ENCODE measurements at places on chromosomes 6 and 20.

DNA sequence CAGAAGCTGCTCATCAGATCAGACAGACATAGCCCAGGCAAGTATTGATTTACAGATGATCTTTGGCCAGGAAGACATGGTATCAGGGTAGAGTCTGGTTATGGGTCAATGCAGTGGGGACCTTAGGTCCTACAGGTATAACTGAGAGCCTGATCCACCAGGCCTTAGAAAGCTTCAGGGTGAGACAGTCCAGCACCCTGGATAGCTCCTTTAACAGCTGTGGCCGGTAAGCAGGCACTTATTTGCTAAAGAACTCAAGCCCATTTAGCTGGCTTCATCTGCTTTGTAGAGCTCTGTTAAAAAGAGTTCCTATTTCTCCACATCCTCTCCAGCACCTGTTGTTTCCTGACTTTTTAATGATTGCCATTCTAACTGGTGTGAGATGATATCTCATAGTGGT, 39.6 kb downstream of the ESR1 start:
- no peak for DNase-seq

- no peak for DNase-seq
Measured at GRCh38 chr6:14664621-14665315, 547.2 kb downstream of the CD83 start.

- DNase-seq = no peak
Measured at GRCh38 chr6:138957484-138957883, 30.6 kb downstream of the REPS1 start.

GRCh38 chr6:35895560-35895959, 25.3 kb downstream of the SRPK1 start:
- DNase-seq = no peak

DNA sequence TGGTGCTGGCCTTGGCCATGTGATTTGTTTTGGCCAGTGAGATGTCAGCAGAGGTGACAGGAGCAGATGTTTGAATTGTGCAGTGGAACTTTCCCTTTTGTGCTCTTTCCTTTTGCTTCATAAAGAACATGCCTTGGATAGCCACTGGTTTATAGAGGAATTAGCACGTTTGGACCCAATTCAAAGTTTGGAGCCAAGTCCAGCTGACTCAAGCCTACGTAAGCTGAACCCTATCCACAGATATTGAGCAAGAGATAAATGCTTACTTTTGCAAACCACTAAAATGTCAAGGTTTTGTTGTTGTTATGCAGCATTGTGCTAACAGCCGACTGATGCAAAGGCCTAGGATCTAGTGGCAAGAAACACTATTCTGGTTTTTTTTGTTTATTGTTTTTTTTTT, 230.9 kb upstream of the CITED2 start:
- DNase-seq = no peak

DNA sequence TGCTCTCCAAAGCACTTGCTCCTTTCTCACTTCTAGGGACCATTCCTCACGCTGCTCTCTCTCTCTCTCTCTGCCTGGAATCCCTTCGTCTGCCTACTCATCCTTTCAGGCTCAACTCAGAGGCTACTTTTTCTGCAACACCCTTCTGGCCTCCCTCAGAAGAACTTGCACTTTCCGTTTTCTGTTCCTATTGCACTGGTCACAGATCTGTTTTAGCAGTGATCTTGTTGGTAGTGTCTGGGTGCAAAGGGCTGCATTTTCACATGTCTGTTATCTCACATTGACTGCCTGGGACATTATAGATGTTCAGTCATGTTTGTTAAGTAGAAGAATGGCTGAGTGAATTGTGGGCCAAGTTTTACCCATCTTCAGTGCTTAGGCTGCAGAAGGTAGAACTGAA, 63.5 kb downstream of the RIN2 start:
- DNase-seq = no peak

- no peak for DNase-seq
Measured at GRCh38 chr6:158825951-158826306, 6.8 kb upstream of the EZR start.

- DNase-seq = no peak
Measured at GRCh38 chr20:289693-290083, 862 bp downstream of the C20orf96 start.

GRCh38 chr6:110799189-110799588, 16.1 kb downstream of the CDK19 start:
- no peak for DNase-seq

- DNase-seq = no peak
Measured at GRCh38 chr20:63114693-63115311, 101.1 kb downstream of the YTHDF1 start.

DNA sequence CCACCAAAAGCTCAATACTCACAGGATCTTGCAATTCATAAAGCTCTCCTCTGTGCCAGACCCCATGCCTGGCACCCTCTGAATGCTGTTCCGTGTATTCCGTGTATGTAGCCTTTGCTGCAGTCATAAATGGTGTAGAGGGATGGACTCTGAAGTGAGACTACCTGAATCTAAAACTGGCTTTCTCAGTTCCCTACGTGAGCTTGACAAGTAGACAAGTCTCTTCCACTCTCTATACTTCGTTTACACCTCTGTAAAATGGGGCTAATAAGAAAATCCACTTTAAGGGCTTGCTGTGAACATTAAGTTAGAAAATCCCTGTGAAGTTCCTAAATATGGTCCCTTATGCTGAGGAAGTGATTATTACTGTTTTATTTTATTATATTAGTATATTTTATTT, 31.5 kb downstream of the PPP1R16B start:
- DNase-seq = no peak

GRCh38 chr6:31131595-31131994, 7.3 kb downstream of the PSORS1C2 start:
- DNase-seq = no peak

DNA sequence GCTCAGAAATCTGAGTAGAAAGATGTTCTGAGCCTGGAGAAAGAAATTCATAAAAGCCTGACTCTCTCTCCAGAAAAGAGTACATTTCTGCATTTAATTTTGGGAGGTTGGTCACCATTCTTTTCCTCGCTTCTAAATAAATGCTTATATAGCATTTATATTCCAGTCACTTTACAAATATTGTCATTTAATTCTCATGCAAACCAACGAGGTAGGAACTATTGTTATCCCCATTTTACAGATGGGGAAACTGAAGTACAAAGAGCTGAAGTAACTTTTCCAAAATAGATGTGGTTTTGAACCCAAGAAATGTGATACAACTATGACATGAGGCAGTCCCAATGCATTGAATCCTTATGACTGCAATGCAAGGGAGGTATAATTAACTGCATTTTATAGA, 4.5 kb upstream of the TRIB3 start:
- no peak for DNase-seq

DNA sequence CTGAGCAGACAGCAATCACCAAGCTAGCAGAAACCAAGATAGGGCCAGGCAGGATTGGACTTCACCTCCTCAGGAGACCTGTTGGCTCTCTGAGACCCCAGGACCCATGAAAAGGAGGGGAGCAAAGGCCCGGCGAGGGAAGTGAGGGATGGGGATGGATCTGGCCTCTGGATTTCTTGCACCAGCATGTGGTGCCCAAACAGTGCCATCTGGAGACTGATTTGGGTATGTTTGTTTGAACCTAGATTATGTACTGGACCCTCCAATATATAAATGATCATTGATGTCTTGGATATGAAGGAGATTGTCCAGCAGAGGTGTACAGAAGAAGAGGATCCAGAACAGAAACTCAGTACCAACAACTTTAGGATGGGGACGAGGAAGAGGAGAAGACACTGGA, 83.4 kb upstream of the LY86 start:
- no peak for DNase-seq

DNA sequence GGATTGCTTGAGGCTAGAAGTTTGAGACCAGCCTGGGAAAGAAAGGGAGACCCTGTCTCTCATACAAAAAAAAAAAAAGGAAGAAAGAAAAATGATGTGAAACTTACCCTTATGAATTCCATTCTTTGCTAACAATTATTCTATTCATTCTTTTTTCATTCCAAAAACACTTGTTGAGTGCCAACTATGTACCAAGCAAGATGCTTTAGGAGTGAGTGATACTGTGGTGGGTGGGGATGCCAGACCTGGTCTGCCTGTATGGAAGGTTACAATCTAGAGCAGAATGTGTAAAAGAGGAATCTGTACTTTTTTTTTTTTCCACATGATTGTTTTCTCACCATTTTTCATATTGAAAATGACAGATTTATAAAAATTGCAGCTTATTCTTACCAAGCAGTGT, 73.8 kb upstream of the TULP1 start:
- DNase-seq = no peak

- DNase-seq = no peak
Measured at GRCh38 chr20:11207749-11208502, 534.1 kb upstream of the JAG1 start.

GRCh38 chr6:33061987-33062386, 11.5 kb downstream of the HLA-DPA1 start:
- no peak for DNase-seq

DNA sequence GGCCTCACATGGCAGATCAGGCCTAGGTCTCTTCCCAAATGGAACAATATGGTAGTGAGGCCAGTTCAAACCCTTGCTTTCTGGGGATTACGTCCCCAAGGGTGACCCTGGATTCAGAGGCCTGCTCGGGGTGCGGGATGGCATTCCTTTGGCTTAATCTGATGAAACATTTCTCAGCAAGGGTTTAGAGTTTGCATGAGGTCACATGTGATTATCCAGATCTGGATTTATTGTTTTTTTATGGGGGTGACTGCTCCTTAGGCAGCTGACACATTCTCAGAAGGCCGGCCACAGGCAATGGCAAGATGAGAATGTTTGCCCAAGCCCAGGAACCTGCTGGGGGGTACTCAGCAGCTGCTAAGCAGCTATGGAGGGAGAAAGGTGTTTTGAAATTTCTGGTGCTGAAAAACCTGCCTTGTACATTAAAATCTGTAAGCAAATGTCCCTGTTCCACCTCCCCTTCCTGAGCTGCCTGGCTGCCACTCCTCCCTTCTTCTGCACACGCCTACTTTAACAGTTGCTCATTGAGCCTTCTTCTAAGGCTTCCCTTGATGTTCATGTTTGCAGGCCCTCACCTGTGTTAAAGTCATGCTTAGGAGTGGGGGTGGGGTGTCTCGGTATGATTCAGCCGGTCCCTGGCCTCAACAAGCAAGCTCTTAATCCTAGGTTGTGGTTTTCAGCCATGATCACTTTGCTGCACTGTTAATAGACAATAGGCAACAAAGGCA, 37.9 kb upstream of the FUCA2 start:
- DNase-seq = no peak

GRCh38 chr20:35888657-35889056, 65.6 kb downstream of the SCAND1 start:
- no peak for DNase-seq

GRCh38 chr20:62778601-62779416, 17.5 kb upstream of the MRGBP start:
- DNase-seq = no peak

DNA sequence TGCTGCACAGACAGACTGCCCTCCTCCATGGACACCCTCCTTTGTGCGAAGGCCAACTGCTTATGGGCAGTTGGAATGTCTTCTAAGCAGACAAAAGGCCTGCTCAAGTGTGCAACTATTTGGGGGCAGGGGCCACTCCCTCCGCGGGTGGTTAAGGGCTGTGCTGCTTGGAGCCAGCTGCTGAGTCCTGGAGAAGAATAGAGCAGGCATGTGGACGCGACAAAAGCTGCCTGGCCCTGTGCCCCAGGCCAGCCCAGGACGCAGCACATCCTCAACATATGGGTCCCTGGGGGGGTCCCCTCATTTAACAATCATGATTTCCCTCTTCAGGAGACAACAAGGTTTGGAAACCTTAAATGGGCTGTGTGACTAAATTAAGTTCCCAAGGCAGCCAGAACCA, 45.5 kb upstream of the ENTPD6 start:
- no peak for DNase-seq

GRCh38 chr6:154329350-154330170, 27.0 kb downstream of the IPCEF1 start:
- DNase-seq = no peak

DNA sequence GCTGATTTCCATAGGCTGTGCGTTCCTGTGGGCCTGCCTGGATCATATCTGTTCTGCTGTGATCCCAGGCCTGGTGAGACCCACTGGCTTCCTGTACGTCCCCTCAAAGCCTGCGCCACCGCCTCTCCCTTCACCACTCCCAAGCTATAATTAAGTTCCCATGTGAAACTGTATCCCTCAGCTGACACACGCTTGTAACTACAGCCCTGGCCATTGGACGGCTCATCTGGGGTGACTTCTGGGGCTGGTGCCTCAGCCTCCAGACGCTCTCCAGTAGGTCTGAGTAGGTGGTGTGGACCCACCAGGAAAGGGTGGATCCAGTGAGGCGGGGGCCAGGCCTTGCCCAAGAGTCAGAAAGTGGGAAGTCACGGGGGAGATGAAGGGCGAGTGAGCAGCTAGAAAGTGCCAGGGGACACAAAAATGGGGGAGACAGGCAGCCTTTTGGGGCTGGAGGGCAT, 21.0 kb downstream of the PPARD start:
- no peak for DNase-seq

DNA sequence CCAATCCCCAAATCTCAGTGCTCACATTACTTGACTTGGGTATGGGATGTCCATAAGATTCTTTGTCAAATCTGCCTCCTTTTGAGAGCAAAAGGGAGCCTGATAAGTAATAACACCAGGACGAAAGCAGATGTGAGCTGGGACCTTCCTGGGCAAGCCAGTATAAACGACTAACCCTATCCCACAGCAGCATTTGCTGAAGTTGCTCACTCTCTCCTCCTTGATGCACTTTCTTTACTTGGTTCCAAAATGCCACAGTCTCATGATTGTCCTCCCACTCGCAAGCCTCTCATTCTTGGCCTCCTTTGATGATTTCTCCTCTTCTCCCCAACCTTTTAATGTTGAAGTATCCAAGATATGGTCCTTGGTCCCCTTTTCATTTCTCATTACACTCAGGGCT, 44.7 kb upstream of the TAGAP start:
- no peak for DNase-seq

GRCh38 chr6:15389765-15390723, 144.2 kb downstream of the JARID2 start:
- no peak for DNase-seq

DNA sequence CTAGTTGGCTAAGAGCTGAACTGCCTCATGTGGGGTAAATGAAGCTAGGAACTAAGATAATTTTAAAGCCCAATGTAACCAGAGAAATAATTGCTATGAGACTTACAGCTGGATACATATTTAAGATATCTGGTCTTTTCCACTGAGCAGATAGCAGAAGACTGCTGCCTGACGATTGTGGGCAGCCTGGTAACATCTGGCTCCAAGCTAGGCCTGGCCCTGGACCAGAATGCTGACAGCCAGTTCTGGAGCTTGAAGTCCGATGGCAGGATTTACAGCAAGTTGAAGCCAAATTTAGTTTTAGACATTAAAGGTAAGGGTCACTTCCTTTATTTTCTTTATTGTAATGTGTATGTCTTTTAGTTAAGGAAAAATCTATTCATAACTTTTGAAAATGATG, 65.7 kb downstream of the RTN4IP1 start:
- DNase-seq = no peak

DNA sequence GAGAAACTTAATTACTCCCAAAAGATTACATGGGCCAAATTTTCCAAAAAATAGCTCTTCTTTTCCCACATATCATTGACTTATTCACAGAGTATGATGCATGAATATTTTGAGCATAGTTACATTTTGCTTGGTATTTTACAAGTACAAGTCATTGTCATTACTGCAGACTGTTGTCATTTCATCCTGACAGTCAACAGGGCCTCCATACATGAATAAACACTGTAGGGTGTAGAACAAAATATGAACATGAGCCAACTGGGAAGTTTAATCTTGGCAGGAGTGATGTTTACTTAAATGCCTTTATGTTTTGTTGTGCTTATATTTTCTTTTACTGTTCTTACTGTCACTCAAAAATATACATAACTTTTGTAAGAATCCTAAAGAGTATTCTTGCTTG, 340.7 kb downstream of the ADGRB3 start:
- DNase-seq = no peak

GRCh38 chr6:147392917-147393625, 115.4 kb upstream of the SAMD5 start:
- DNase-seq = no peak

All from T-helper 17 cell (primary cell).